ENCODE measurements at places on chromosomes 16 and 17. TPM values are rescaled to one million over a fixed set of nuclear protein-coding genes. Genes with fewer than 3 reads are reported as not detected.

- DNase-seq = no peak
Observed at GRCh38 chr17:49928837-49929475, 40.0 kb upstream of the DLX4 start.

Gene SLFN13
- total RNA-seq = 22.0 TPM

Gene TLCD2
- 0.06 TPM for total RNA-seq

GRCh38 chr17:17549732-17550366, 41.7 kb downstream of the PEMT start:
- no peak for DNase-seq

Gene SAP30BP
- total RNA-seq = 101 TPM

DNA sequence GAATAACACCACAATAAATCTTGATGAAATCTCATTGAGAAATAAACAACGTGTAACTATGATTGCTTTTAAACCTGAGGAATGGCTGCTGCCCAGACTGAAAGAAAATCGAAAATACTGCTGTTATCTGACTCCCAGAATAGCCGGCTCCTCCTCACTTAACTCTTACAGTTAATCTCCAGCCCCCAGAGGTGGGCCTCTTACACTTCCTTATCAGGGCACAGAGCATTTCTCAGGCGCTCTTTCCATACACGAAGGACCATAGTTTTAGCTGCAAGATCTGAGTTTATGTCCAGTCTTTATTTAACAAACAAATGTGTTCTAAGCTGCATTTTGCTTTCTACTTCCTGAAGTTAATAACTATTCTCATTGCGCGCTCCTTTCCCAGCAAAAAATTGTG, 206.9 kb downstream of the MAP2K4 start:
- DNase-seq = no peak

Gene KRT28
- total RNA-seq = not detected

DNA sequence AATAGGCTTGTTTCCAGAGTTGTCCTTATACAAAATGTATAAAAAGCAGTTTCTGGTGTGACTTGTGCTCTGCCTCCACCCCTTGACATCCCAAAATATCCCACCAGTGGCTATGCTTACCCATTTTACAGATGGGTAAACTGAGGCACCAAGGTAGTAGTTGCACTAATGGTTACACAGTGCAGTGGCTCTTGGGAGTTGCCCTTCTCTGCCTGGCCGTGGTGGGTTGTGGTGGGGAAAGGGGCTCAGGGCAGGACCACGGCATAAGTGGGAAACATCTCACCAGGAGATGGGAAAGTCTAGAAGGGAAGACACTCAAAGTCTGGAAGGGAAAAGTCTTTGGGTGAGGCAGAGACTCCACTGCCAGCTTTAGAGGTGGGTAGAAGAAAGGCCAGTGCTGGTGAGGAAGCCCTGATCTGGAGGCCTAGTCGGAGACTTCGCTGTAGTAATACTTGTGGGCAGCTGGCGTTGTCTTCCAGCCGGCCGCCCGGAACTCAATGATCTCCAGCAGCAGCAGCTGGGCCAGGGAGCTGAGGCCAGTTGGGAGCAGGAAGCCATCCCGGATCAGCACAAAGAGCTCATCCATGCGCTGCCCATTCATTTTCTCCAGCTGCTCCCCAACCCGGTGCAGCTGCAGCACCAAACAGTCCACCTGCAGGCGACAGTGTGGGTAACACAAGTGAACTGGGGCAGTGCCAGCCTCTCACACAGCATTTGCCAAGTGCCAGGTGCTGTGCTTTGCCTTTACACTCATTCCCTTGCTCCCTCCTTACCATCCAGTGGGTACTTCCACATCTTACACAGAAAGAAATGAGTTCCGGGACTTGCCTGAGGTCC, 4.5 kb downstream of the MIF4GD start:
- DNase-seq = no peak

- no peak for DNase-seq
Observed at GRCh38 chr17:32773856-32774694, 102.8 kb downstream of the MYO1D start.

GRCh38 chr17:28948873-28949184, 2.5 kb downstream of the PHF12 start:
- no peak for DNase-seq

DNA sequence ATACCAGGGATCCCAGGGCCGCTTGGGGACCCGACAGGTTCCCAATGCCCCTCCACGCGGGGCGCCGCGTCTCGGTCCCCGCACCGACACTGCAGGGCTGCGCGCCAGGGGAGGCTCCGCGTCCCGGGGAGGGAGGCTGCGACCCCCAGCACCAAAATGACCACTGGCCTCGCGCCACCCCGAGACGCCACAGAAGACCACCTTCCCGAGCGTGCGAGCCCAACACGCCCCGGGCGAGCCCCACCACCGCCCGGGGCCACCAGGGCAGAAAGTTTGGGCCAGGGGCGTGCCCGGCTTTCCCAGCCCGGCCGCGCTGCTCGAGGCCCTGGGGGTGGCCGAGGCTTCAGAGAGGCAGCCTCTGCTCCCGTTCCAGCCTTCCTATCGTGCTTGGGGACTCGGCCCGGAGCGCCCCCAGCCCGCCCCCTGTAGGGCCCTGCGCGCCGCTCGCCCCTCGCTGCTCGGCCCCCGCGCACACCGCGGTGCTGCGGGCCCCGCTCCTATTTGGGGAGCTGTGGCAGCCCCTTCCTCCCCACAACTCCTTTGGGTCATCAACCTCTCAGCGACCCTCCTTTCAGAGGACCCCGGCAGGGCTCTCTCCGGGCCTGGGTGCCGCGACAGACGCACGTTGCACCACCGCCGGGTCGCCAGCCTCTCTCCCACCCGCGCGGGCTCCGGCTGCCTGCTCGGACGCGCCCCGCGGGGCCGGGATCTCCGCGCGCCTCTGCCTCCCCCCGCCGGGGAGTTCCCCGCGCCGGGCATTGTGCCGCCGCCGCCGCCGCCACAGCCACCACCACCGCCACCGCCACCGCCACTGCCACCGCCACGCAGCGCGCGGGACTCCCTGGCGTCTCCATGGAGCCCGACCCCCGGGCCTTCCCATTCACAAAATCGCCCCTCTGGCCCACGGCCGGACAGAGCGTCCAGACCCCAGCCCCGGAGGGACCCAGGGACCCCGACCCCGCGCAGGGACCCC, 892 bp downstream of the RBFOX3 start:
- DNase-seq = no peak

GRCh38 chr16:55663765-55664677, 8.2 kb downstream of the SLC6A2 start:
- DNase-seq = no peak

DNA sequence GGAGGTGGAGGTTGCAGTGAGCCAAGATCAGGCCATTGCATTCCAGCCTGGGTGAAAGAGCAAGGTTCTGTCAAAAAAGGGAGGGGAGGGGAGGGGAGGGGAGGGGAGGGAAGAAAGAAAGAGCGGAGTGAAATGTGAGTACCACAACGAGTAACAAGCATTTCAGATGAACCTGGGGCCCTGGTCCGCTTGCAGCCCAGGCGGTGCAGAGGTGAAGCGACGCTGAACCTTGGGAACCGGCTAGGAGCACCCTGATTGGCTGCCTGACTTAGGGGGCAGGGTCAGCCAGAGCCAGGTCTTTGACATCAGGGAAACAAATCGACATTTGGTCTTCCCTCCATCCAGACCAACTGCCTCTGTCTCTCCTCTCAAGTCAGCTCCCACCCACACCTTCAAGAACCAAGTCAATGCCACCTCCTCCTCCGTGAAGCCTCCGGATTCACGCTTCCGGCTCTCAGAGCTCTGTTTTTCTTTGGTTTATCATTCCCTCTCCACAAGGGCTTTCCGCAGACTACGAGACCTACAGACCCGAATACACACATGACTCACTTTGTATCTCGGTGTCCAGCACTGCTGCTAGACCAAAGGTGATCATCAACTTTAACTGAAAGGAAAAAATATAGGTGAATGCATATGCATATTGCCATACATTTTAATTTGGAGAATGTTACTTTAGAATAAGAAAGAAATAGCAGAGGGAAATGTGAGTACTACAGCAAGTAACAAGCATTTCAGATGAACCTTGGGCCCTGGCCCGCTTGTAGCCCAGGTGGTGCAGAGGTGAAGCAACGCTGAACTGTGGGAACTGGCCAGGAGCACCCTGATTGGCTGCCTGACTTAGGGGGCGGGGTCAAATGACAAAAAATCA, 19.3 kb downstream of the OR1F1 start:
- DNase-seq = no peak

DNA sequence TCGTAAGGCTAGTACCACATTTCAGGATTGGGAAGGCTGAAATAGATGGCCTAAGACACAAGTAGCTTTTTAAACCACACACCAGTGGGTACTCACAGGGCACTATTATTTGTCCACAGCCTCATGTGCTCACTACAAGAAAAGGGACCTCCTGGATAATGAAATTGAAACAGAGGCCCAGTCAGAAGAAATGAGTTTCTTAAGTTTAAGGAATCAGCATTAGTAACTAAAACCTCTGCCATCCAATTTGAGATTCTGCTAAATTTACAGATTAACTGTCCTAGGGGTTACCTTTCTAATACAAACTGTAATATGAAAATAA, 3.0 kb downstream of the USP7 start:
- no peak for DNase-seq

DNA sequence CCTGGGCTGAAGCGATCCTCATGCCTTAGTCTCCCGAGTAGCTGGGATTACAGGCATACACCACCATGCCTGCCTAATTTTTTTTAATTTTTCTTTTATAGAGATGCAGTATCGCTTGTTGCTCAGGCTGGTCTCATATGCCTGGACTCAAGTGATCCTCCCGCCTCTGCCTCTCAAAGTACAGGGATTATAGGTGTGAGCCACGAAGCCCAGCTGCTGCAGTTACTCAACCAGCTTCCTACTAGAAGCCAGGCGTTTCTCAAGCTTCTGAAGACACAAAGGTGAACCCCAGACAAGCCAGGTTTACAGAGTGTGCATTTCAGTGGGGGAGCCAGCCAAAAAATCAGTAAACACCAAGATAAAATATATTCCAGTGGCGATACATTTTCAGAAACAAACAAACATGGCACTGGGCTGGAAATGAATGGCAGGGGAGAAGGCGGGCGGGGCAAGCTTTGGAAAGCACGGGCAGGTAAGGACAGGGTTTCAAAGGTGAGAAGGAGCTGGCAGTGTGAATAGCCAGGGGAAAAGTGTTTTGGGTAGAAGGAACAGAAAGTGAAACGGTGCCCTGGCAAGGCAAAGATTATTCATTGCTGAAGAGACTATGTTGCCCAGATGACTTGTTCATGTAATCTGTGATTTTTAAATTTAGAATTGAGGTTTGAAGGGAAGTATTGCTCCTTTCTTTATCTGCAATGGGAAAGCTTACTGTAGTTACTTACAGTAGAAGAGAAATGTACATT, 471.1 kb downstream of the WWOX start:
- DNase-seq = no peak

Gene KIF2B
- total RNA-seq = not detected

DNA sequence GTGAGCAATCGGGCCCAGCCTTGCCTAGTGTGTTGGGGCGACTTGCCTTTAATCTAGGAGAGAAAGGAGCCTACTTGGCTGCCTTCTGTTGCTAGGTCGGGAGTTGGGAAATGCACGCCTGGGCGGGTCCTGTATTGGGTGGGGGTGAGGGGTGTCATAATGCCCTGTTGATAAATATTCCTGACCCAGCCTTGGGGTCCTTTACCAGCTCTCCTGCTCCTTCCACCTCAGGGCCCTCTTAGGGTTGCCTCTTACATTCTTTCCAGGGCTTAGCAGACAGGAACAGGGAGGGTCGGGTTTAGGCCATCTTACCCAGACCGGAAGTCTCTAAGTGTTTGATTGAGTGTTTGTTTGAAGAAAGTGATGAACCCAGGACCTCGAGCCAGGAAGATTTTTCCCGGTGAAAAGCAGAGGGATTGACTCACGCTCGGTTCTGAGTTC, 112.9 kb downstream of the SEC14L1 start:
- DNase-seq = no peak

Gene RNF222
- total RNA-seq = 0.14 TPM

Gene EIF4A3
- 197 TPM for total RNA-seq

Gene TBC1D3B
- 2.0 TPM for total RNA-seq

- no peak for DNase-seq
Observed at GRCh38 chr17:14451729-14452191, 150.9 kb downstream of the HS3ST3B1 start.

DNA sequence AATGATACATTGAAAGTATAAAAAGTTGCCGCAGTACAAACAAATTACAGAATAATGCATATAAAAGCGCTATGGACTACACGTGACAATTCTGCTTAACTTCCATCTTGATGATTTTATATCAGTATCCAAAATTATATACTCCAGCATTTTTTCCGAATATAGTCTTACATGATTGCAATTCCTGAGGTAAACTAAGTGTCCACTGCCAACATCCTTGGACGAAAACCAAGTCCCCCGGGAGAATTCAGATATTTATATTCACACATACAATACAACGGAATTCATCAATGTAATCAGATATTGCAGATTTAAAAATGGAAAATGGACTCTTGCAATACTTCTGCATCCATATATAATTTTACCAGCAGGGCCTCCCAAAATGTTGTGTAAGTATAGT, 8.9 kb upstream of the MYH11 start:
- DNase-seq = no peak

- no peak for DNase-seq
Observed at GRCh38 chr16:82181461-82182185, 11.6 kb upstream of the MPHOSPH6 start.

Gene FOXL1
- not detected for total RNA-seq

Gene PRDM7
- not detected for total RNA-seq

DNA sequence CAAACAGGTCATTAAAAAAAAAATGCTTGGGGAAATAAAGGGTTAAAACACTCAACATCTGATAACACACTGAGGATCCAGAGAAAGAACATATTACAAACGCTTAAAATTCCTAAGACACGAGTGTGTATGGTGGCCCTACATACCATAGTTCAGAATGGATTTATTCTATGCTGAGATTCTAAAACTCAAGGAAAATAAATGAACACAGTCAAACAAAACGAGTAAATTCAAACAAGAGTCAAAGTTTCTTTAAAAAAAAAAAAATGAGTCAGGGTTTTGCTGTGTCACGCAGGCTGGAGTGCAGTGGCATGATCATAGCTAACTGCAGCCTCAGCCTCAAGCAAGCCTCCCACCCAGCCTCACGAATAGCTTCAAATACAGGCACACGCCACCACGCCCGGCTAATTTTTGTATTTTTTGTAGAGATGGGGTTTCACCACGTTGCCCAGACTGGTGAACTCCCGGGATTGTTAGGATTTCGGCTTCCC, 17.4 kb downstream of the CRK start:
- DNase-seq = no peak

Gene PPP1R1B
- not detected for total RNA-seq

GRCh38 chr17:44555099-44555498, 2.2 kb upstream of the FZD2 start:
- DNase-seq = no peak

DNA sequence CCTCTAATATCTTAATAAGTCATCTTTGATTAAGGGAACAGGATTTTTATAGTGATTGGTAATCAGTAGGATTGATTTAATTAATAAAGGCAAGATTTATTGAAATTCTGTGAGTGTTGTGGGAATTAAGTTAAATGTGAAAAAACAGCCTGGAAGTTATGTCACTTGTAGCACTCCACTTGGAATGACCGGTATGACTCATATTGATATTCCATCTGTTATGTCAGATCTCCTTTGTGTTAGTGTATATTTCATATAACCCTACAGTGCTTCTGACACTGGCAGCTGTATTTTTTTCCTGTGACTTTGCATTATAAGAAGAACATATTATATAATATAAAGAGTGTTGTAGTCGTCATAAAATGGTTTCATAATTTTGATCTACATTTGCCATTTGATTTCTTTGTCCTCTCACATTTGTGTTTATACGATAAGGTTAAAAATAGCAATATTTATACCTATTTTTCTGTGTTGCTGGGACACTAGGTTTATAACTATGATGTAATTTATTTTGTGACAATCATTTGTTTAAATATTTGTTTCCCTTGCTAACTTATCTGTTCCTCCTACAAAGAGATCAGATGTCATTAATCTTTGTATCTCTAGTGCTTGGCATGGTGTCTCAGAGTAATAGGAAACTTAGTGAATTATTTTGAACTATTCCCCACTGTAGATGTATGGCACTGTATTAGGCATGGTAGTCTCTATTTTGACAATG, 249.0 kb downstream of the BCAS3 start:
- no peak for DNase-seq
